ENCODE measurements at places on chromosomes 1 and 21.

DNA sequence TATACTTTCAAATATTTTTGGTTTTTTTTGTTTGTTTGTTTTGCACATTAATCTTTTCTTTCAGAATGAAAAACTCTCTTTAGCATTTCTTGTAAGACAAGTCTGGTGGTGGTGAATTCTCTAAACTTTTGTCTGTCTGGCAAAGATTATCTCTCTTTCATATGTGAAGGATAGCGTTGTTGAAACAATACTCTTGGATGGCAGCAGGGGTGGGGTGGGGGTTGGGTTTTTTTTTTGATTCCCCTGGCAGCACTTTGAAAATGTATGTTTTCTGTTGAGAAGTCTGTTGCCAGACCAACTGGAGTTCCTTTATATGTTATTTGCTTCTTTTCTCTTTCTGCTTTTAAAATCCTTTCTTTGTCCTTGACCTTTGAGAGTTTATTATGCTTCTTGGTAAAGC is 160.2 kb downstream of the VAV3 start:
- DNase-seq = no peak

DNA sequence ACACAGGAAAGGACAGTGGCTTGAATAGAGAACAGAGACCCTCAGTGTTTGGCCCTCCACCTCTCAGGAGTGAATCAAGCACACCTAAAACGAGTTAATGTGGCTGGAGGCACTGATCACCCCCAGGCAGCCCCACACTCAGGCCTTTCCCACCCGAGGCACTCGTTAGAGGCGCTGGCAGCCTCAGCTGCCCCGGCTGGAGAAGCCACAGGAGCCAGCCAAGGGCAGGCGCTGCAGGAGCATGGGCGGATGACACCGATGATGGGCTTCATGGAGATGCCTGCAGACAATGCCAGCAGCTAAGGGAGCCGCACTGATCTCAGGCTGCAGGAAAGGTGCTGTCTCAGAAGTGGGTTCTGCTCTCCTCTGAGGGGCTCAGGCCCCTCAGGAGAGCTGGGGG is 24.1 kb upstream of the ABCG1 start:
- DNase-seq = no peak

DNA sequence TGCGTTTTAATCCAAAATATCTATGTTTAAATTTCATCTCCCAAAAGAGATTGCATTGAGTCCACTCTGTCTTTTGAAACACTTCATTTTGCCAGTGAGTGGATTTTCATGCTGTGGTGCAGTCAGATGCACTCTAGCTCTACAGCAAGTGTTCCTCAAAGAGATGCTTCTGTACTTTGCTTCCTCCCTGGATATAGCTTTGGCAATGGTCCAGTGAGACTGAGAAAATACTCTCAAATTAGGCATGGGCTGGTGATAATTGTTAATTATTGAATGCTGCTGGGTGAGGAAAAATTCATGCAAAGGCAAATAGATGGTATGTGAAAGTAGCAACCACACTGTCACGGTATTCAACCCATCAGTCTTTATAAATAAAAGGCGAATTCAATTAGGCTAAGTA is 396.9 kb downstream of the ADGRL2 start:
- no peak for DNase-seq

- DNase-seq = no peak
Observed at GRCh38 chr1:90959352-90960206, 62.3 kb downstream of the ZNF644 start.

- DNase-seq = no peak
Observed at GRCh38 chr1:119101563-119101962, 38.9 kb downstream of the WARS2 start.

GRCh38 chr1:162471290-162471853 is 26.2 kb upstream of the UHMK1 start:
- no peak for DNase-seq

Data from GOT3 (cell line).